ENCODE measurements at places on chromosomes 7 and 10.

DNA sequence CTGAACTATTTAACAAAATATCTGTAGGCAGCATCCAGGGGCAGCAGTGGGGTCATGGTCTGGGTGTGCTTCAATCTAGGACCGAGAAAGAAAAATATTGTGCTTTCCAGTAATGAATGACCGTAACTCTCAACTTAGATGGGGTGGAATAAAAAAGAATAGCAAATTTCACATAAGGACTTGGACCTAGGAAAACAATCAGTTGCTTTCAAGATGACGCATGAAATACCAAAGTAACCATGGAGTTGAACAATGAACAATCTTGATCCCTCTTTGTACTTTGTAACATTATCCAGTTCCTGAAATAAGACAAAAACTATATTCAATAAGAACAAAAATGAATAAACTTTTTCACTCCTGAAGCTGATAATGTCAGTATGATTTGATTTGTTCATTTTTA lies 167.1 kb downstream of the C7orf25 start:
- DNase-seq: no peak

- DNase-seq: no peak
Measured at GRCh38 chr7:130021105-130021834, 29.9 kb downstream of the ZC3HC1 start.

DNA sequence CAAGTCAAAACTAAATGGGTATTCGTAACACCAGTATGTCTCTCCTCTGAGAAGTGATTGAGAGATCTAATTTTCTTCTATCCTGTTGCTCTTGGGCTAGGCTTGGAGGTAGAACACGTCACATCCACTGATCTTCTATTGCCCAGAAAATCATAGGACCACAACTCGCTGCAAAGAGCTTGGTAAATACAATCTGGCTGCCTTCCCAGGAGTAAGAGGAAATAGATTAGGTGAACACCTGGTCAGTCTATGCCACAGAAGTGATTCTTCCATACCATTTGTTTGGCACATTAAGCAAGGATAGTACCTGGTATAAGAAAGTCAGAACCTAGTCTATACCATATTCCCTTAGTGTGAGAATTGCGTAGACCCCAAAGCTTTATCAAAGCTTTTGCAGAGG lies 129.3 kb upstream of the PHYHIPL start:
- DNase-seq: peak; percentile 92

GRCh38 chr10:114498413-114499111 lies 94.3 kb upstream of the AFAP1L2 start:
- no peak for DNase-seq

DNA sequence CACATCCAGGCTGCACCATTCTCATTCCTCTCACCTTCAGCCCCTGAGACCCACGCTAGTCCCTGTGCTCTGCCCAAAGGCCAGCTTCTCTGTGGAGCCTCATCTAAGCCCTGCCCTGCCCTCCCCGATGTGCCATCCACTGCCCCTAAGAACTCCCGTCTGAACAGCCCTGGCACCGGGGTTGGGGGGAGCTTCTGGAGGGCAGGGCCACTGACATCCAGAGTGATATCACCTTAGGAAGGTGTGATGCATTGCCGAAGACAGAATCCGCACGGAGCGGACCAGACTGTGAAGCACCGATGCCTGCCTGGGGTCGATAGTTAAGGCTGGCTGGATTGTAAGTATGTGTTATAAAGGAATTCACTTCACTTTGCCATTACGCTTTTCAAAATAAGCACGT lies 511.0 kb downstream of the PTPRN2 start:
- DNase-seq: no peak

GRCh38 chr7:17371671-17372524 lies 73.4 kb downstream of the AHR start:
- no peak for DNase-seq

DNA sequence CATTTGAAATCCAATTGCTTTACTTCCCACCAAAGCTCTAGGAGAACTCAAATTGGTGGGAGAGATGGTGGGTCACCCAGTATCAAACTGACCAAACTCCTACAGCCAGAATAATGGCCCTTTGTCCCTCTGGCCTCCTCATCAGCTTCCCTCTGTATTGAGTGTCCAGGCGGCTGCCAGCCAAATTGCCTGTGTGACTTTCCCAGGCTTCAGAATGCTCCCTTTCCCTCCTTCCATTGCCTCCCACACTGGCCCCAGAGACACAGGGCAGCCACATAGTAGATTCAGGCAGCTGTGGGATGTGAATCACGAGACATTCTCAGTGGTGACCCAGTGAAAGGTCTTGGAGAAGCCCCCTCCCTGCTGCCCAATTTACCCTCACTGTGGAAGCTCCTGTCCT lies 12.7 kb upstream of the VDAC2 start:
- DNase-seq: no peak

Measured in NCI-H1092 treated with DMSO at 0.1 percent for 48 hours (cell line).